ENCODE measurements at places on chromosomes 2 and 18. TPM values are rescaled to one million over a fixed set of nuclear protein-coding genes. Genes with fewer than 3 reads are reported as not detected.

DNA sequence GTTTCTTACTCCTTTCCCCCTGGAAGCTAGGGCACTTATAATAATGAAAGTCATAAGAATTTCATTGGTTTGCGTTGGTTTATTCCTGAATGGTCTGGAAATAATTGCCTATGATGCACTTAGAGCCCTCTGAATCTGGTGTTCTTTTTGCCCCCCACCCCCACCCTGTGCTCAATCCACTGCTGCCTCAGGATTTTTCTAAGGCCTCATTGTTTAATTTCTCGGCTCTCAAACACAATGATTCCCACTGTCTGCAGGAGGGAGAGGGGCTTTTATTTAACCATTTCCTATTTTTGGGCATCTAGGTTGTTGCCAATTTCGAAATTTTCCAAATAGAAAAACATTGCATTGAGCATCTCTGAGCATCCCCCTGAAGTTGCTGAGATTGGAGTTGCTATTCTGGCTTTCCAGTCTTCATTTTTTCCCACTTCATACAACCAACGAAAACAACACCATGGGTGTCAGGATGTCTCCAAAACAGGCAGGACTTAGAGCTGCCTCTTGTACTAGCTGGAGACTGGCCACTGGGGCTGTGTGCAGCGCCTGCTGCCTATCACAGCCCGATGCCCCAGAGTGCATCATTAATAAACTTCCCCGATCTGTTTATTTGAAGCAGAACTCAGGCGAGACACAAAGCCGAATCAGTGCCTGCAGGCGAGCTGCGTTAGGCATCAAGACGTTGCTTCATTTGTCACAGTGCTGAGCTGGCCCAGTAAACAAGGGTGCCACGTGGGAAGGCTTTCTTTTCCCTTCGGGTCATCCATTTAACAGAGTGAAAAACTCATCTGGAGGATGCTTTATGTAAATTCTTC, 1.8 kb upstream of the PCARE start:
- DNase-seq, result no peak

DNA sequence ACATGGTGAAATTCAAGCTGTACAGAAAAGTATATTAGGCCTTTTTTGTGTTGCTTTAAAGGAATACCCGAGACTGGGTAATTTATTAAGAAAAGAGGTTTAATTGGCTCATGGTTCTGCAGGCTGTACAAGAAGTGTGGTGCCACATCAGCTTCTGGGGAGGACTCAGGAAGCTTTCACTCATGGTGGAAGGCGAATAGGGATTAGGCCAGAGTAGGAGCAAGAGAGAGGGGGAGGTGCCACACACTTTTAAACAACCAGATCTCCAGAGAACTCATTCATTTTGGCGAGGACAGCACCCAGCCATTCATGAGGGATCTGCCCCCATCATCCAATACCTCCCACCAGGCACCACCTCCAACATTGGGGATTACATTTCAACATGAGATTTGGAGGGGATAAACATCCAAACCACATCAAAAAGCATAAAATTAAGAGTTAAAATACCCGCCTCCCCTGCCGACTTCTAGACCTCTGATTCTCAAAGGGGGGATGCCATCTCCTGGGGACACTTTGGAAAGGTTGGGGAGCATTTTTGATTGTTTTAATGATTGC, 15.1 kb upstream of the LIPG start:
- DNase-seq, result no peak

DNA sequence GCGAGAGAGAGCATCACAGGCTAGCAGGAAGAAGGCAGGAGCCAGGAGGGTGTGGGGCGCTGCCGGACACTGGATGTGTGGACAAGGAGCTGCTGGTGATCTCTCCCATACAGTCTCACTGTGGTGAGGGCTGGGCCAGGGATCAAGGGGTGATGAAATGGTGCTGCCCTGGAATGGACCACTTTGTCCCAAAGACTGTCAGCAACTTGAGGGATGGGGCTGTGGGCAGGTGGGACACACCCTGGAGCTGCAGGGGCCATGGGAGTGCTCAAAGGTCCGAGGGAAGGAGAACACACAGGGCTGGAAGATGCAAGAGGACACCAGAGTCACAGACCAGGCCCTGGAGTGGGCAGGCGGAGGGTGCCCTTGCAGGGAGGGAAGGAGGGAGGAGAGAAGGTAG, 38.0 kb downstream of the COA5 start:
- DNase-seq, result no peak

GRCh38 chr18:28541276-28541930, 364.5 kb upstream of the CDH2 start:
- DNase-seq, result no peak

GRCh38 chr2:46632349-46632748, 153.0 kb downstream of the TMEM247 start:
- no peak for DNase-seq

- DNase-seq, result peak; percentile 73
Observed at GRCh38 chr2:54471221-54471711, 15.1 kb downstream of the SPTBN1 start.

DNA sequence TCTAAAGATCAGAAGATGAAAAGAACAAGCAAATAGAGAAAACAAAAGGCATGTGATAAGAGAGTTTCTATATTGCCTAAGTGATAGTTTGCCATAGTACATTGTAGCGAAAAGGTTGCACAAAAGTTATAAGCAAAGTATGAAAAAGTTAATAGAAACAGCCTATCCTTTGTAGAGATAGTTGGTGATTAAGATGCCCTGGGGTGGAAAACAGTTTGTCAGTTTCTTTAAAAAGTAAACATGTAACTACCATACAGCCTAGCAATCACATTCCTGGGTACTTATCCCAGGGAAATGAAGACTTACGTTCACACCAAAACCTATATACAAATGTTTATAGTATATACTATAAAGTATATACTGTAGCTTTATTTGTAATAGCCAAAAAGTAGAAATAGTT, 16.9 kb upstream of the DAPL1 start:
- DNase-seq, result no peak

GRCh38 chr18:76503649-76504386, 8.8 kb upstream of the ZNF516 start:
- DNase-seq, result no peak

The ABCG8 gene
- not detected for polyA plus RNA-seq

The GCFC2 gene
- polyA plus RNA-seq, result 7.2 TPM
